Fibroblast of mammary gland (primary cell): ENCODE measurements at places on chromosomes 1 and 21.

DNA sequence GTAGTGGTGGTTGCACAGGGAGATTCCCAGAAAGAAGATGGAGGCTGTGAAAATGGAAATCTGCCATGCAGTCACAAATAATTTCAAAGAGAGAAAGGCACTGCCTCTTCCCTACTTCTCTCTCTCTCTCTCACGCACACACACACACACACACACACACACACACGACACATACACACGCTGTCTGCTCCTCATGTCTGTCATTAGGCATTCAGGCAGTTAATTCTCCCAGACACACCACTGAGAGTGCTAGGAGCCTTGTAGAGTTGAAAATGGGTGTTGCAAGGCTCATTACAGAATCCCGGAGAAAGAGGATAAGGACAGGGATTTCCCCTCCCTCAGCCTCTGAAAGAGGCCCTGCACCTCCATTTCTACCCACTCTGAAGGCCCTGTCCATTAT lies 47.8 kb upstream of the LRRN2 start:
- no peak for DNase-seq

DNA sequence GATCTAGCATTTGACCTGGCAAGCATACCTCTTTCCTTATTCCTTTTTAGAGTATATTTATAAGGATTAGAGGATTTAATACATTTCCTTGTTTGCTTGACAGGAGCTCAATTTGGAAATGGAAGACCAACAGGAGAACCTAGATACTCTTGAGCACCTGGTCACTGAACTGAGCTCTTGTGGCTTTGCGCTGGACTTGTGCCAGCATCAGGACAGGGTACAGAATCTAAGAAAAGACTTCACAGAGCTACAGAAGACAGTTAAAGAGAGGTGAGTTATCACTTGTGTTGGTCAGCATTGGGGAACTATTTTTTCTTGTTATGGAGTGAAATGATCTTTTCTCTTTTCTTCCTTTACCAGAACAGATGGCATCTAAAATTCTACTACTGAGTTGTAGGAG lies 123.4 kb upstream of the BMP8A start:
- DNase-seq, result no peak

DNA sequence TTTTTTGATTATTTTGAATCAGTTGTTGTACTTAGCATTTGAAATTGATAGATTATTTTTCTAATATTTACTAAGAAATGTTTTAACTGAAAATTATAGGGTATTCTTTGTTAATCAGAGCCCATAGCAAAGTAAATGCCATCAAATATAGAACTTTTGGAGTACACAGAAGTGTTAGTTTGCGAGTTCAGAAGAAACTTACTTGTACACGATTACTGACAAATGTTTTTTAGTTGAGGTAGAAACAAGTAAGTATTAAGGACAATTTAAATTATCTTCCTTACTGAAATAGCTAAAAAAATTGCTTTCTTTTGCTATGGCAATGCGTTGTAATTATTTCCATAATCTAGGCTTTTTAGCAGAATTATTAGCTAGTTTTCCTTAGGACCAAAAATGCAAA lies 692.2 kb downstream of the USP25 start:
- DNase-seq, result no peak

- no peak for DNase-seq
These were observed 208.3 kb downstream of the TOMM20 start for GRCh38 chr1:234920136-234920842.

DNA sequence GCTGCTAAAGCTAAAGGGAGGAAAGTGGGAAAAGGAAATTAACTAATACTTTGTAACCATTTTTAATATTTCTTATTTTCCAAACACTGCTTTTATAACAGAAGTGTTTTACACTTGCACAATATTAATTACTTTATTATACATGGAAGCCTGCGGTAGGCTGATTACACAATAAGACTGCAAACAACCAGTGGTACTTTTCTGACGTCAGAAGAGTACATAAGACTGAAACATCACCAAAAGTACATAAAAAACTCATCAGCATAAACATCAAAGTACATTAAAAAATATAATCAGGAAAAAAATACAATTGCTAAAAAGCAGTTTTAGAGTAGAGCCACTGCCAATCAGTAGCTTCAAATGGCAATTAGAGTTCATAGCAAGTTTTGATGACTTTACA lies 4.6 kb downstream of the ZNF281 start:
- DNase-seq, result peak; percentile 74

DNA sequence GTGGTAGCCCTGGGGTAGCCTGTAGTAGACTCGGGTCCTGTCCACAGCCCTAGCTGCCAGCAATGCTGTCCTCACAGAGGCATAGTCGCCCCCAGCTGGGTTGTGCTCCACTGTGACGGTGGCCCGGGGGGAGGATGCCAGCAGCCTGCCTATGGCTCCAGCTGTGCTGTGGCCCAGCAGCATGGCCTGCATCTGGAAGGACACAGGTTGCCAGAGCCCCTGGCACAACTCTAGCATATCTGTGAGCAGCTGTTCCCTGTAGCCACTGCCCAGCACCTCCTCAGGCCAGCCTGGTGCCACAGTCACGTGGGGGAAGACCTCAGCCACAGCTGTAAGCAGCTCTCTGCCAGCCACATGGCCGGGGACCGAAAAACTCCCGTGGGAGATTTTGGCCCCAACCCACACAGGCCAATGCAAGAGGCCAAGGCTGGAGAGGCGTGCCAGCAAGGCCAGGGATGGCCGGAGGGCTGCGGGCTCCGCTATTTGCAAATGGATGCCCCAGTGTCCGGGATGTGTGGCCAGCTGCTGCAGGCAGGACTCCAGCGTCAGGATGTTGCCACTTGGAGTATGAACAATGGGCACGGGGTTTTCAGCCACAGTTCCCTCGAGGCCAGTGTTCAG lies 13.9 kb downstream of the FAM151A start:
- no peak for DNase-seq

- no peak for DNase-seq
These were observed 16.6 kb upstream of the S1PR1 start for GRCh38 chr1:101219924-101220870.

DNA sequence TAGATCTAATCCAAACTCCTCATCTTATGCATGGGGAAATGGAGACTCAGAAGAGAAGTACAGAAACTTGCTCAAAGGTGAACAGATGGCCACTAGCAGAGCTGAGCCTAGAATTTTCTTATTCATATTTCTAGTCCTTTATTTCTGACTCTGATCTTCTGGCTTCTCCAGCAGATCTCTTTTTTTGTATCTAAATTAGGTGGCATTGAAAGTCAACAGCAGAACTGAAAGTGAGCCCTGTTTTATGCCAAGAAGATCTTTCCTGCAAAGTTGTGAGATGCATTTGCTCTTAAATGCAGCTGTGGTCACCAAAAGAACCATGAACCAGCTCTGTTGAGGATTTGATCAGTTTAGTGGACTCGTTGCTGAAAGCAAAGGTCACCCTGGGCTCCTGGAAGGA lies 75.5 kb downstream of the KAZN start:
- DNase-seq, result no peak

- no peak for DNase-seq
These were observed 81.3 kb upstream of the ZNF281 start for GRCh38 chr1:200491103-200491502.

- no peak for DNase-seq
These were observed 20.3 kb downstream of the PTGS2 start for GRCh38 chr1:186659890-186660341.

- DNase-seq, result no peak
These were observed 48.7 kb downstream of the FHAD1 start for GRCh38 chr1:15295696-15296095.

- peak; percentile 92 for DNase-seq
These were observed 81.4 kb downstream of the TGFBR3 start for GRCh38 chr1:91804546-91805023.

- DNase-seq, result peak; percentile 19
These were observed 9.2 kb upstream of the TRAF3IP3 start for GRCh38 chr1:209746451-209747165.

DNA sequence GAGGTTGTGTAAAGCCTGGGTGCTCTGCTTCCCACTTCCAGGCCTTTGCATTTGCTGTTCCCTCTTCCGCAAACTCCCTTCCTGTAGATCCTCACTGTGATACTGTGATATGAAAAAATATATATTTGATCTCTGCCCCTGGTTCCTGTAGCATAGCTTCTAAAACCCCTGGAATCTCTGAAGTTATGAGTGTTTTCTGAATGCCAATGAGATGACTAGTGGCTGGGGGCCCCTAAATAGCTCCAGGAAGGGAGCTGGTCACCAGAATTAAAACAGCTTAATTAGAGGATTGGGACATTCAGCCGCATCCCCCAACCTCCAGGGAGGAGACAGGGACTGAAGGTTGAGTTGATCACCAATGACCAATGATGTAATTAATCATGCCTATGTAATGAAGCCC lies 21.9 kb downstream of the DUSP10 start:
- no peak for DNase-seq

DNA sequence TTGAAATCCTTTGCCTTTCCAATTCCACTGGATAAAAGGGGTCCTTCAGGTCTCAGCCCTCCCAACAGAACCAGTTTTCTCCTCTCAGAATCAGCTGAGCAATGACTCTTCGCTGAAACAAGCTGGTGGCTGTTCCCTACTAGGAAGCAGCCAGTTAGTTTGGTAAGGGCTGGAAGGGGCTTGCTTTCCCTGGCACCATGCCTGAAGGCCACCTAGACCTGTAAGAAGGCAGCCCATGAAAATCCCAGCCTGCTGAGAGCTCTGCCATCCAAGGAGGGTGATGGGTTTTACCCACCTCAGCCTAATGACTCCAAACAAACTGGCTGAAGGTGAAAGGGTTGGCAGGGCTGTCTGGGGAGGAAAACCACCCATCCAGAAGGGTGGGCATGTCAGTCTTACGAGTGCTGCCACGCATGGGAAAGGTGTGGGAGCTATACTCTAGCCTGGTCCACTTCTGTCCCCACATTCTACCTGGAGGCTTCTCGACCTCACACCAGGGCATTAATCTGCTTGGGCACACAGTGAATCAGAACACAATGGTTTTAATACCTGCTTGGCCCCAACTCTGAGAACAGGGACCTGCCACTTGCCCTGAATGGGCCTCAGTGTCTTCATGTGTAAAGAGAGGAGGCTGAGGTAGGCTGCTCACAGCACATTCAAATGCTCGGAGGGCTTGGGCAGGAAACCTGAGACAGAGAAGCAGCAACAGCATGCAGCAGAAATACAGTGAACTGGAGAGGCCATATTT lies 53.0 kb downstream of the CD46 start:
- DNase-seq, result no peak
